HEK293T (cell line): ENCODE measurements at places on chromosomes 4 and X.

GRCh38 chrX:154022108-154022507 is 2.4 kb upstream of the IRAK1 start:
- DNase-seq: no peak

DNA sequence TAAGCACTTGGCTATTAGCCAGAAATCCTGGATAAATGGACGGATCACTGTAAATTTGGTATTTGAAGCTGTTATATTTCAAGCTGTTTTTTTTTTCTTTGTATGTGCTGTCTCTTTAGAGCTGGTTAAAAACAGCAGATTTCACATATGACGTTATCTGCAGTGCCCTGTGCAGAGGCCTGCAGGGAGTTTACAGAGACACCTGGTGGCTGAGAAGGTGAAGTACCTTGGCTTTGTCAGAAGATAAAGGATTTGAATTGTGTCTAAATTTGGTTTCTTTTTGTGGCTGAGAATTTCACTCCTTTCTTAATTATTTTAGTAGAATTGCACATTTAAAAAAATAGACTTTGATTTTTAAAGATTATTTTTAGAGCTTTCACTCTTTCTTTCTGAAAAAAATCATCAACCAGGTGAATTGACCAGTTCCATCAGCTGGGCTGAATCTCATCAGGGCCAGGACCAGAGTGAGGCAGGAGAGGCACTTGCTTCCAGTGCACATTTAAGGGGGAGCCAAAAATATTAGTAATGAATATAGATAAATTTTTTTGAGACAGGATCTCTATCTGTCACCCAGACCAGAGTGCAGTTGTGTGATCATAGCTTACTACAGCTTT is 9.6 kb upstream of the CHRNA9 start:
- DNase-seq: peak; percentile 48

DNA sequence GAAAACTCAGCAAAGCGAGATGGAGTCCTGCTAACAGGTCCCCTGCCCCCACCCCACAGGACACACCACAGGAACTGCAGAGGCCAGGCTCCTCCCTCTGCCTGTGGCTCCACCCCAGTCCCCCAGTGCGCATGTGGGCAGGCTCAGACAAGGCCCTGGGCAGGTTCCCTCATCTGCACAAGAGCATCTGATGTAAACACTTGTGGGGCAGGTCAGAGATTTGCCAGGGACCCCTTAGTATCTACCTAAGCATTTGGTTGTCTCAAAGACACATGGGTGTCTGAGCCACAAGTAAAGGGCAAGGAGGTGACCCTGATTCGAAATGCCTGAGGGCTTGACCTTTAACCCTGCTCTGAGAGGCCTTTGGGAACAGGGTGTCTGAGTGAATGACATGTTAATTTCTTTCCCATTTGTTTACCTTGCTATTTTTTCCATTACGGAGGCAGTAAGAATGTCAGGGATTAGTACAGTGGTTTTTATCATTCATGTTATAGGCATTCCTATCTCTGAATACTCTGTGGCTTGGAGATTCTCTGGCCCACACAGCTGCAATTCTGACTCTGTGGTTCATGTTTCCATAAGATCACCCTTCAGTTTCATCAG is 85.3 kb downstream of the ZNF518B start:
- DNase-seq: no peak

- no peak for DNase-seq
Observed at GRCh38 chrX:15948318-15948660, 93.7 kb upstream of the AP1S2 start.

- DNase-seq: peak; percentile 12
Observed at GRCh38 chr4:83996254-83996653, 460.3 kb downstream of the GPAT3 start.

- no peak for DNase-seq
Observed at GRCh38 chr4:5215321-5215720, 164.0 kb downstream of the STK32B start.

DNA sequence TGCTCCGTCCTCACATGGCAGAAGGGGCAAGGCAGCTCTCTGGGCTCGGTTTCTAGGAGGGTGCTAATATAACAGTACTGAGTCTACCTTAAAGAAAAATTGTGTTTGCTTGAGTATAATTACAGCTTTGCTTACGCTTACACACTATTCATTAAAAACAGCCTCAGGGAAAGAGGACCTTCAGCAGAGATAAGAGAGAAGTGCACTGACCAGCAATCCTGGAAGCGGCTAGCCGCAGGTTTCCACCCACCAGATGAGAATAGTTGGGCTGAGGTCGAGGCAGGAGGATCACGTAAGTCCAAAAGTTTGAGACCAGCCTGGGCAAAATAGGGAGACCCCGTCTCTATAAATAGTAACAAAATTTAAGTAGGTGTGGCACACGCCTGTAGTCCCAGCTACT is 15.2 kb upstream of the MRFAP1 start:
- DNase-seq: no peak

GRCh38 chrX:109679820-109680219 is 53.2 kb downstream of the ACSL4 start:
- DNase-seq: no peak

- no peak for DNase-seq
Observed at GRCh38 chr4:61298178-61298740, 98.1 kb downstream of the ADGRL3 start.

- no peak for DNase-seq
Observed at GRCh38 chrX:154720067-154720466, 30.8 kb downstream of the GAB3 start.

DNA sequence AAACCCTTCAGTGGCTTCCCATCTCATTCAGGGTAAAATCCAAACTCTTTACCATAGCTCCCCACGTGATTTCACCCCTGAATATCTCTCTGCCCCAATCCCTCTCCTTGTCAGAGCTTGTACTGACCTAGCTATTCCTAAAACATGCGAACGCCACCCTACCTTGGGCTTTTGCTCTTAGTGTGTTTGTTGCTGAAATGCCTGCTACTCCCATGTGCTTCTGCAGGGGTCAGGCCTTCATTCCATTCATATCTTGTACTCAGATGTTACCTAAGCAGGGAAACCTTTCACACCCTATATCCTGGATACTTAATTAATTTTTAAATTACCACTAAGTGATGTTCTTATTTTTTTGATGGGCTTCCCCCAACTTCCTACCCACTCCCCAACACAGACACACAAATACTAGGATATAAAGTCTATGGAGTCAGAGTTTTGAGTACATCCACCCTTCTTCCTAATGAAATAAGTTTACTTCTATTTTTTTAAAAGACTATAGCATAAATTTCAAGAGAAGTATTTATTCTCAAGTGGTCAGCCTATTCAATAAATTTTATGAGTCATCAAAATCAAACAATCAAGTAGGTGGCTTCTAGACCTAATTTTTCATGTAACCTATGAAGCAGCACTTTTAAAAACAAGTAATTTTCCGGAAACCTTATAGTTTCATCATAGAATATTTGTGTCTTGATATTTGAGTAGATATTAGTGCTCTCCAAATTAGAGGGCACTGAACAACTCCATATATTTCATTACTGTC is 189.4 kb downstream of the RAPGEF2 start:
- no peak for DNase-seq
